ENCODE measurements at places on chromosomes 3 and 15.

DNA sequence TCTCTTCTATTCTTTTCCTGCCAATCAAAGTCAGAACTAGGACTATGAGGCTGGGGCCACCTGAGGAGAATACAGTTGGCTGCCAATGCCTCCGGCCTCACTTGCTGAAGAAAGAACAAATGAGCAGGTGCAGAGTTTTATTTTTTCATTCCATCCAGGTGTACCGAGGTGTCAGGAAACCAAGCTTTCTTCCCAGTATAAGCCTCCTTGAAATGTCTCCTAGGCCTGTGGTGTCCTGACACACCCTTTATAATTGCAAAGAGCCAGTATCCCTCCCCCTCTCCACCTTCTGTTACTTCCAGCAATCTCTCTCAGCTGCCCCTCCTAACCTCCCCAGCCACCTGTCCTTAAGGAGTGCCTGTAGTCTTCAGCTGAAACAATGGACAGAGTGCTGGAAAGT is 127.9 kb downstream of the SLC9A9 start:
- DNase-seq: no peak

DNA sequence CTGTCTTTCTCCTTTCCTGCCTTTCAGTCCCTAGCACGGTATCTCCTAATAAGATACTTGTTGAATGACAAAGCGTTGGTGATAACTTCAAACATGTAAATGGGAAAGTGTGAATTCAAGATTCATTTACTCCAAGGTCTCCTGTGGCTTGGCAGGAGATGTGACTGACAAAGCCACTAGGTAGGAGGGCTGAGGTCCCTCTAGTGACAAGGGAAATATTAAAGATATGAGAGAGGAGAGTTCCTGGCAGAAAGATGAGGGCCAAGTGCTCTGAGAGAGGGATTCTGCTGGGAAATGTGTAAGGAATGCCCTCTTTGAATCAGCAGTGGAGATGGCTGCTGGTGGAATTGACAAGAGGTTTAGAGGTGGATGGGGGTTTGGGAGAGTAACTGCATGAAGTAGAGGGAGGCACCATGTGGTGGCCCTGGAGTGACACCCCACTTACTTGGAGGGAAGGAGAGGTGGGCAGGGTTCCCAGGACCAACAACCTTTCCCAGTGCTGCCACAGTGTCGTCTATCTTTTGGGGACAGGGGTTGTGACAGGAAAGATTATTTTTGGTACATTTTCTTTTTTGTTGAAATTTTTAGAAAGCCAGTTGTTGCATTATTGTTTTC is 43.0 kb upstream of the SCAANT1 start:
- DNase-seq: no peak

GRCh38 chr3:170656284-170656683 is 70.4 kb upstream of the SLC7A14 start:
- no peak for DNase-seq

DNA sequence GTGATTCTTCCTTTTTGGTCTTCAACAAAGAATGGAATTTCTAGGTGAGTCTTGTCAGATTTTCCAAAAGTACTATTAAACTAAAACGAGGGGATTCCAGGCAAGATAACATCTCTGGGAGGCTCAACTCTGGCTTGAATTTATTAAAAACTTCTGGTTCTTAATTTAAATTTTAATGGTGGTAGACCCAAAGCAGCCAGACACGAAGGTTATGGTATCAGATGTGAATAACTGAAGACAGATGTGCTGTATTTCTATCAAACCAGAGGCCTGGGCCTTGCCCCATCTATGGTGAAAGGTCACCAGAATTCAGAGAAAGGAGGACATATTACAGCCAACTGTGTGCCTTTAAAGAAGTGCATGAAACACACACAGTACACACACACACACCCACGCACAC is 283.2 kb upstream of the ICE2 start:
- no peak for DNase-seq

DNA sequence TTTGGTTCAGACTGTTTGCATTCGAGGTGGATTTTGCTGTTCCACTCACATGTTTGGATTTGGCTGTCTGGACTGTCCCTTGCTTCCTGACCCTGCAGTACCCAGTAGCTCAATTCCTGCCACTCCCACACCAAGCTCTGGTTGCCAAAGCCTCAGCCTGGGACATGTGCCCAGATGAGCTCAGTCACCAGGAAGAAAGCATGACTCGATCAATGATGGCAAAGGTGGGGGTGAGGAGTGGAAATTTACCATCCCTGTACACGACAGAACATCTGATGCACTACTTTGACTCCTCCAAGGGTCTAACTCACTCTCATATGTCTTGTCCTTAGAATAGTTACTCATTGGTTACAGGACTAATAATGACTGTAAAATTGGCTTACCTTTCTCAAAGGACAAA is 45.2 kb downstream of the ZNF385D start:
- DNase-seq: peak; percentile 71

DNA sequence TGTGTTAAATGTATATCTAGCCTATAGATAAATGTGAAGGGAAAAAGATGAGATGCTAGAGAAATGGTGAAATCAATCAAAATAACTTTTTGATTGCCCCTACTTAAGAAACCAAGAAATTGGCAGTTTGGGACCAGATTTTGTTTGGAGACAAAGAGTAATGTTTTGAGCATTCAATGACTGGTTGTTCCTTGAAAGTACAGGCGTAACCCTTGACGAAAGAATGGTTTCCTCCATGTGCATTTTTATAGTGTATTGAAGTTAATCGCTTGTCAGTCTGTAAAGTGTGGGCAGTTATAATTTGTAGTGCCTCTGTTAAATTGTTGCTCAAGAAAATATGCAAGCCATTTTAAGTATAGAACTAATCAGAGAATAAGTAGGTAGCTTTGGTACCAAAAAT is 1.2 kb downstream of the KIF23 start:
- DNase-seq: peak; percentile 36

- DNase-seq: peak; percentile 58
These were observed 33.2 kb downstream of the ABHD2 start for GRCh38 chr15:89121414-89121813.

- DNase-seq: no peak
These were observed 12.9 kb downstream of the MKRN2 start for GRCh38 chr3:12569836-12570235.

- peak; percentile 28 for DNase-seq
These were observed 18.9 kb downstream of the MAP2K1 start for GRCh38 chr15:66405615-66406014.

GRCh38 chr3:178875836-178876235 is 195.8 kb downstream of the ZMAT3 start:
- no peak for DNase-seq

GRCh38 chr3:102790747-102791325 is 356.0 kb downstream of the ZPLD1 start:
- DNase-seq: no peak

DNA sequence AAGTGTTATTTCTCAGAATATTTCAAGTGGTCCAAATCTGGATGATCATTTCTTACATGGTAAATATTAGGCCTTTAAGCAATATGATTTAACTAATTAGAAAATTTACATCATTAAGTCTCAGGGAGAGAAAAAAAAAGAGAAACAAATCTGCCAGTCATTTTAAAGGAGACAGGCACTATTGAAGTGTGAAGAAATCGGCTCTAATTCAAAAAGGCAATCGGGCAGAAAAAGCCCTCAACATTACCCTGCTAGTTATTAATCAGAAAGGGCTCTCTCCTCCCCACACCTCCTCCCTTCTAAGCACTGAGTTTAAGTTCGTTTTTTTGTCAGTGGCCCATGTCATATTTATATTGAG is 215.9 kb downstream of the MEIS2 start:
- no peak for DNase-seq

DNA sequence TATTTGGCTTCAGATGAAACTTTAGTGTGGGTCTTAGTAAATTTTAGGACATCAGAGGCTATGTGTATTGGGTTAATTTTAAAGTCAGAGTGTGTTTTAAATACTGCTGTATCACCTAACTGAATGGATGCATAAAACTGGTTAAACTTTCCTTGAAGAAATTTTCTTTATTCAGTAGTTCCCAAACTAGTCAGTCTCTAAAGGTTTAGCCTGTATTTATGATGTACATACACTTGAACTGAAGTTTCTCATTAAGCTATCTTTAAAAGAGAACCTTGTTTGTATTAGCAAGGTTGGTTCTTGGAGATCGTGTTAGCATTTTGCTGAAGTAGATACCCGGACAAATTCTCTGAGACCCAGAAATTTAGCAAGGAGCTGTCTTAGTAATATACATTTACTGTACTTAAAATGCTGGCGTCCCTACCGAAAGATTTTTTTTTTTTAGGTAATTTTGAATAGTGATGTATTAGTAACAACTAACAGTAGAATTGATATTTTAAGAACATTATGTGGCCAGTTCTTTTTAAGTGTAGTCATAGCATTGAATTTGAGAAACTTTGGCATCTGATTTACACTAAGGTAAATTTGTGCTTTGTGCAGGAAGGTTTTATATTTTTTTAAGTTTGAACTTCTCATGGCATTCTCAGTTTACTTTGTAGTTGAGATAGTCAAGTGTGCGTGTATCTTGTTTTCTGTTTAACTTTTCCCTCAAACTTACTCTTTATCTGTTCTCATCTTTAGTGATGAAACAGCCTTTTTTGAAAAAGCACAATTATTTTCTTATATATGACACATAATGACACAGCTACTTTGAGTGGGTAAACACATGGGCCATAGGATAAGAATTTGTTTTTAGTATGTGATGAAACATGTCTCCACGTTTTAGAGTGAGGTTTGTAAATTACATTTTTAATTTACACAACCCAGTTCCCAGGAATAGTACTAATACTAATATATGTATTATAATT is 2.9 kb downstream of the DIPK2A start:
- DNase-seq: peak; percentile 72

DNA sequence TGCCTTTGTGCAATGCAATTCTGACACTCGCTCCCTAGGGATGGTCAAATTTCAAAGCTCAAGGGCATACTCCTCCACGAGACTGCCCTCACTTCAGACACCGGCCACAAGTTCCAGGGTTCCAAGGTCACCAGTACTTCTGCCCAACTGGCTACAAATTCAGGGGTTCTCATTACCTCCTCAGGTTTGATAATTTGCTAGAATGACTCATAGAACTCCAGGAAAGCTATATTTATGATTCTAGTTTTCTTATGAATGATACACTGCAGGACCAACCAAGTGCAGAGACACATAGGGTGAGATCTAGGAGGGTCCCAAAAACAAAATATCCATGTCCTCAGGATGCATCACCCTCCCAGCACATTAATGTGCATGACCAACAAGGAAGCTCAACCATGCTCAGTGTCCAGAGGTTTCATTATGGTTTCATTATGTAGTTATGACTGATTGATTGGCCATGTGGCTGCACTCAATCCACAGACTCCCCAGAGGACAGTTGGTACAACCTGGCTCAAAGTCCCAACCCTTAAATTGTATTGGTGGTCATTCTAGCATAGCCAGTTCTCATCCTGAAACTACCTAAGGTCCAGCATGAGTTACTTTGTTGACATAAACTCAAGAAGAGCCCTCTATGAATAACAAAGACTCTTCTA is 170.4 kb upstream of the LRRN1 start:
- DNase-seq: no peak

DNA sequence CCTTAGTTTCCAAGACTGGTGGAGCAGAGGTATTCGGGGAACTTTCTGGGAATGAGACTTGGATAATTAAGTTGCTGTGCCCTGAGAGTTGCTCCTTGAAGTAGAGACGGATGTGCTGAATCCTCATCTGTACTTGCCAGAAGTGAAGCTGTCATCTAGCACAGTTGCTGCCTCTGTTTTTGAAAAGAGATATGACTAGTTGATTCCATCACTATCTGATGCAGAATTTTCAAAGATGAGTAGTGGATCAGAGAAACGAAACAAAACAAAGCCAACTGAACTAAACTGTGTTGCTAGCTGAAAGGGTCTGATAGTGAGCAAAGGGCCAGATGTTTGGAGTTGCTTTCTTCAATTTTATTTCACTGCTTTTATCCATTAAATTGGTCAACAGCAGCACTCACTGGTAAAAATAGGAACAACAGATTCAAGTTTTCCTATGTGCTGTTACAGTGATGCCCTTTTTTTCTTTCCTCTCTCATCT is 52.7 kb downstream of the MITF start:
- peak; percentile 68 for DNase-seq

DNA sequence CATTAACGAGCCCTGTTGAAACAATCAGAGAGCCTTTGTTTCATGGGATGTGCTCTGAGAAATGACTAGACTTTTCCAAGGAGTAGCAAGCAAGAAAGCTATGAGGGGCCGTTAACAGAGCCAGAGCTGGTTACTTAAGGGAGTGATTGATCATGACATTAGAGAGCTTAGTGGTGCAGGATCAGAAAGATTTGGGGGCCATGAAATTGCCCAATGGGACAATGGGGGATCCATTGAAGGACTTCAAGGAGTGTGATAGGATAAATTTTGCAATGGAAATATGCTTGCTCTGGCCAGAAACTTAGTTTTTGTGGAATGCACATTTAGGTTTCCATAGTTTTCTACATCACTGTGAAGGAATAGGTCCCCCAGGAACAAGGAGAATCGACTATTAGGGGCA is 45.6 kb downstream of the LRRC3B start:
- DNase-seq: no peak

- DNase-seq: no peak
These were observed 2.3 kb downstream of the POPDC2 start for GRCh38 chr3:119657887-119658702.

- peak; percentile 67 for DNase-seq
These were observed 39.6 kb downstream of the SEMA6D start for GRCh38 chr15:47756872-47757271.

GRCh38 chr15:45653702-45654424 is 19.0 kb downstream of the SQOR start:
- peak; percentile 70 for DNase-seq

DNA sequence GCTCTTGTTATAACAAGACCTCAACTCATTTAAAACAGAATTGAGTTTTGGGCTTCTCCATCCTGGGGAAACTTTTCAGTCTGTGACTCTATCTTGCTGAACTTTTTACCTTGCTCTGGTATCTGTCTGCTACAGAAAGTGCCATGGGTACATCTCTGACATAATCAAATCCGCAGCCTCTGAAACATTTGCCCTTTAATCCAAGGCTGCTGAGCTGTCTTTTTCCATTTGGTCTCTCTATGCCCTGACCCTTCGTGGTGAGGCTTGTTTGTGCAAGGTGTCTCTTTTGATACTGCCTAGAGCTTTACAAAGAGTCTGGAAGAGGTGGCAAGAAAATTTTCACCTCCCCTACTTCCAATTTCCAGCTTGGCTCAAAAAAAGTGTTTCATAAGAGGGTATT is 11.3 kb downstream of the TMEM108 start:
- no peak for DNase-seq

- DNase-seq: no peak
These were observed 110.1 kb upstream of the SKOR1 start for GRCh38 chr15:67715170-67715569.

DNA sequence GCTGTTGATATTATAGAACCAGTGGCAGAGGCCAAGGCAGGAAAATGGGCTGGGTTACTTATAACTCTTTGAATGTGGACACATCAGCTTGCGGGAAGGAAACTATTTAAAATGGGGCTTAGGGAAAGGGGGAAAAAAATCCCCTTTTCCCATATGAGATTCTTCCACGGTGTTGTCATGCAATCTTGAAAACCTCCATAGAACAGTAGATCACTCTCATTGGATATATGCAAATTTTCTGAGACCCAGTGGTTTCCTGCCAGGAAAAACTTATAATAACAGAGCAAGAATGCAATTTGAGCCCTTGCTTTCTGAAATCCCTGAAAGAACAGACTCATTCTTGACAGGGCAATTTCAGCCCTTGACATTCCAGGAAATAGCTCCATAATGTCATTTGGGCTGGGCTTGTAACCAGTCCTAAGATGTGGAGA is 31.1 kb downstream of the TMEM212 start:
- peak; percentile 98 for DNase-seq
